ENCODE measurements at places on chromosomes 5 and 9.
A peak's percentile ranks its signal among the peaks of the same experiment; 100 is the strongest.

DNA sequence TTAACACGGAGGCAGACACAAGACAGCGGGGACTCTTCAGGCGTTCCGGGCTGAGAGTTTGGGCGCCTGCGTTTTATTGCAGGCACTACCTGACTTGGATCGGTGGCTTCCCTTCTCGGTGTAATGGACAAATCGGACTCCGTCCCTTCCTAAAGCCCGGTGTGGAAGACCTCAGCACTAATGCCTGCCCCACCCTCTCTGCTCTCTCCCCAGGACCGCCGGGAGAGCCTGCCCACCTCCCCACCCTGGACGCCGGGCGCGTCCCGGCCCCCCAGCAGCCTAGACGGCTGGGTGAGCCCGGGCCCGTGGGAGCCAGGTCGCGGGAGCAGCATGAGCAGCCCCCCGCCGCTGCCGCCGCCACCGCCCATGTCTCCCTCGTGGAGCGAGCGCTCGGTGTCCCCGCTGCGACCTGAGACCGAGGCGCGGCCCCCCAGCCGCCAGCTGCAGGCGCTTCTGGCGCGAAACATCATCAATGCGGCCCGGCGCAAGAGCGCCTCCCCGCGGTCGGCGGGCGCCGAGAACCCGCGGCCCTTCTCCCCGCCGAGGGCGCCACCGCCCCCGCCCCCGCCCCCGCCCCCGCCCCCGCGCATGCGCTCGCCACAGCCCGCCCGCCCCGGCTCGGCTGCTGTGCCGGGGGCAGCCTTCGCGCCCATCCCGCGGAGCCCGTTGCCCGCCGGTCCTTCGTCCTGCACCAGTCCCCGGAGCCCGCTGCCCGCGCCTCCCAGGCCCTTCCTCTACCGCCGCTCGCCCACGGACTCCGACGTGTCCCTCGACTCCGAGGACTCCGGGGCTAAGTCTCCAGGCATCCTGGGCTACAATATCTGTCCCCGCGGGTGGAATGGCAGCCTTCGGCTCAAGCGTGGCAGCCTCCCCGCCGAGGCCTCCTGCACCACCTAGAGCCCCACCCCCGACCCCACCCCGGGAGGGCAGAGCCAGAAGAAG lies 4.6 kb upstream of the MYOZ3 start:
- peak overlapping the region; percentile 71 for H3K4me3 ChIP-seq
- peak; percentile 58 for DNase-seq
- peaks cover 14% of the 10 kb centered on the region for H3K4me1 ChIP-seq

DNA sequence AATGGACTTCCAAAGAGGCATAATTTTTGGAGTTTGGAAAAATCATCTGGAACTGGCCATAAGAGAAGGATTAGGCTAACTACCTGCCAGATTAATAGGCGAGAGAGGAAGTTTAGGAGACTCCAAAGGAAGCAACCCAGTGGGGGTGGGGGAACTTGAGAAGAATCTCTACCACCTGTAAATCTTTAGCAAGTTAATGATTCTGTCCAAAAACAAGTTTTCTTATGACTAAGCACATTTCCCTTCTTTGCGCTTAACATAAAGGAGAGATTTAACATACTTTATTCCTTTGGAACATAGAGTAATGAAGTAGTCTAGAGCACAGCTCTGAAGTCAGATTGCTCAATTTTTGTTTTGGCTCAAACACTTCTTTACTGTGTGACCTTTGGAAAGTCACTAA lies 58.2 kb upstream of the PAPPA start:
- H3K36me3 ChIP-seq = no peaks in the 10 kb centered on the region
- no peak overlapping the region for H3K27ac ChIP-seq
- no peaks in the 10 kb centered on the region for H3K27me3 ChIP-seq

DNA sequence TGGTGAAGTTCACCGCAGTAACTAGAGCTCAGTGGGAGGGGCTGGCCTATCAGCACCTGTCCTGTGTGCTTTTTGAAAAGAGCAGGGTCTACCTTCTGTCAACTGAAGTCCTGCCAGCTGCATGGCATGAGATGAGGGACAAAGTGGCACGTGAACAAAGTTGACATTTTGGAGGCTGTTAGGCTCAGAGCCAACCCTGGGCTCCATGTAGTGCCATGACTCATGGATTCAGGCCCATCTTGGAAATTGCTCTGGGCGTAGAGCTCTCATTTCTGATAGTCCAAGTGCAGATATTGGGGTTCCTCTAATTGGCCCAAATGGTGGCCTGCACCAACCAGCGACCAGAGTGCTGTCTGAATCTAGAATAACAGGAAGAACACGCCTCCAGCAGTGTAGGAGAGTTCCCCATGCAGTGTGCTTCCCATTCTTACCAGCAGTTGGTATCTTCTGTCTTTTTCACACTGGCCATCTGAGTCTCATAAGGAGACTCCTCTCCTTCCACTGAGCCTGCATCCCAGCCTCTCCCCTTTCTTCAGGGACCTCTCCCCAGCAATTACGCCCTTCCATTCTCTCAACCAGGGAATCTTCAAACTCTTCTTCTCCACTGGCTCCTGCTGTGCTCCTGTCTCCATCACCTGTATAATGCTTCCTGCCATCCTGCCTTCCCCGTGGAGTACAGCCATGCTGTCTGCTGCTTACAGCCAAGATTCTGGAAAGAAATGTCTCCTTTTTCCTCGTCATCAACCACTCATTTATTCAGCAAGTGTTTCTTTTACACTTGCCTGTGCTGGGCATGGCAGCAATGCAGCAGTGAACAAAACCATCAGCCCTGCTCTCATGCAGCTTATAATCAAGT lies 30.4 kb downstream of the IRF1 start:
- no peak for DNase-seq
- peak overlapping the region; percentile 60 for H3K27ac ChIP-seq
- peaks cover 56% of the 10 kb centered on the region for H3K4me1 ChIP-seq
- H3K27me3 ChIP-seq = no peaks in the 10 kb centered on the region
- H3K36me3 ChIP-seq = peaks cover 12% of the 10 kb centered on the region

DNA sequence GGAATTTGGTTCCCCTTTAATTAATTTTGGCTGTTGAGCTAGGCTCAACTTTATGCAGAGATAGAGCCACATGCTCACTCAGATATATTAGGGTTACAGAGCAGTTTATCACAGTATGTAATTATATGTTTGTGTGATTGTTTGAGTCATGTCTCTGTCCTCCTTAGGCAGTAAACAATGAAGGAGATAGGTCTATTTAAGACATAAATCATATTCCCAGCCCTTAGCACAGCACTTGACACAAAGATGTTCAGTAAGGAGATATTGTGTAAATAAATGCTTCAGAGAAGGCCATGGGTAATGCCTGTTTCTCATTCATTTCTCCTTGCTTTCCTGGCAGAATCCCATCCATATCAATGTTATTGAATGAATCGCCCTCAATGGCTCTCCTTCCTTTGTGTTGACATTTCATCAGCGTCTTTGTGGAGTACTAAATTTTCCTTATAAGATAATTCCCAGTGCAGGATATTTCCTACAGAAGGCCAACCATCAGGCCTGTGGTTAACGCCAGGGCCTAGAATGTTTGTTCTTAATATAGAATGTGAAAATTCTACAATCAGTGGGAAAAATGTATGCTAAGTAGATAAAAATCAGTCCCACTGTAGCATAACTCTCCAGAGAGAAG lies 408.0 kb downstream of the EBF1 start:
- H3K27me3 ChIP-seq = peaks cover 11% of the 10 kb centered on the region
- no peak overlapping the region for H3K4me3 ChIP-seq
- no peaks in the 10 kb centered on the region for H3K36me3 ChIP-seq

- no peak overlapping the region for H3K27ac ChIP-seq
- H3K27me3 ChIP-seq = no peaks in the 10 kb centered on the region
- no peak overlapping the region for H3K4me3 ChIP-seq
- H3K4me1 ChIP-seq = peaks cover 29% of the 10 kb centered on the region
These were observed 120.6 kb downstream of the C9orf50 start for GRCh38 chr9:129500161-129500862.

- H3K27ac ChIP-seq = no peak overlapping the region
- no peaks in the 10 kb centered on the region for H3K4me1 ChIP-seq
- H3K4me3 ChIP-seq = no peak overlapping the region
- DNase-seq = no peak
- H3K36me3 ChIP-seq = no peaks in the 10 kb centered on the region
- no peaks in the 10 kb centered on the region for H3K27me3 ChIP-seq
These were observed 9.9 kb upstream of the RNF130 start for GRCh38 chr5:180081481-180081880.

DNA sequence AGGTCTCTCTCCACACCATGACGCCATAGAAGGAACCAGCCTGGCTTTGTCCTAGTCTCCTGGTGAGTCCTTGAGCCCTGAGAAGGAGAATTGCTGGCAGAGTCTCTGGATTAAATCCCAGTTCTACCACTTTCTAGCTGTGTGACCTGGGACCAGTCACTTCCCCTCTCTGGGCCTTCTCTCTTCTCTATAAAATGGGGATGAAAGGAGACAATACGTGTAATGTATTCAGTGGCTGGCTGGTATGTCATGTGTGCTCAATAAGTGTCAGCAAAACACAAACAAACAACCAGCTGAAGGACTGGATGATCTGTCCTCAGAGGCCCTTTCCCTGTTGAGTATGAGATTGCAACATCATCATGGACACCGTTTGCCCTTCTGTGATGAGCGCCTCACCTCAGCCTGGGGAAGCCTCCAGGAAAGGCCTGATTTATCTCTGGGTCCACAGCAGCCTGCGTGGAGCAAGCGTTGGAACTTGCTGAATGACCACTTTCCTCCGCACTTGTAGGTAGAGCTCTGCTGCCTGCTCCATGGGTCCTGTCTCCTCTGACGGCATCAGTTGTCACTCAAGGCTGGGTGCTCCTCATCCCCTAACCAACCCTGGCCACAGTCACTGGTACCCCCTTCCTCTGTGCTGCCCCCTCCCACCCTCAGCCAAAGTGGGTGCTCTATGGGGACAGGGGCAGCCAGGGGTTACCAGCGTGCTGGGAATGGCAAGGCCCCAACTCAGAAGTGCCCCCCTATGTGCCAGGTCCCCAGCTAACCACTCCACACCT lies 3.6 kb upstream of the NR5A1 start:
- DNase-seq = peak; percentile 13
- no peaks in the 10 kb centered on the region for H3K36me3 ChIP-seq
- no peak overlapping the region for H3K27ac ChIP-seq

GRCh38 chr9:133509179-133510083 lies 15.3 kb downstream of the MYMK start:
- H3K27me3 ChIP-seq = no peaks in the 10 kb centered on the region
- no peak overlapping the region for H3K27ac ChIP-seq
- no peaks in the 10 kb centered on the region for H3K36me3 ChIP-seq
- H3K4me1 ChIP-seq = peaks cover 7% of the 10 kb centered on the region
- H3K4me3 ChIP-seq = no peak overlapping the region

GRCh38 chr9:116278326-116278725 lies 124.7 kb downstream of the PAPPA start:
- H3K4me1 ChIP-seq = peaks cover 17% of the 10 kb centered on the region
- DNase-seq = no peak
- no peak overlapping the region for H3K4me3 ChIP-seq
- no peaks in the 10 kb centered on the region for H3K27me3 ChIP-seq

GRCh38 chr9:86672301-86672700 lies 275.0 kb downstream of the GAS1 start:
- no peak overlapping the region for H3K4me3 ChIP-seq
- H3K4me1 ChIP-seq = no peaks in the 10 kb centered on the region
- H3K27ac ChIP-seq = no peak overlapping the region
- H3K36me3 ChIP-seq = no peaks in the 10 kb centered on the region

- no peaks in the 10 kb centered on the region for H3K36me3 ChIP-seq
- no peaks in the 10 kb centered on the region for H3K27me3 ChIP-seq
- H3K4me1 ChIP-seq = peaks cover 43% of the 10 kb centered on the region
- no peak overlapping the region for H3K4me3 ChIP-seq
These were observed 201.2 kb downstream of the TSSK1B start for GRCh38 chr5:113233606-113234005.

DNA sequence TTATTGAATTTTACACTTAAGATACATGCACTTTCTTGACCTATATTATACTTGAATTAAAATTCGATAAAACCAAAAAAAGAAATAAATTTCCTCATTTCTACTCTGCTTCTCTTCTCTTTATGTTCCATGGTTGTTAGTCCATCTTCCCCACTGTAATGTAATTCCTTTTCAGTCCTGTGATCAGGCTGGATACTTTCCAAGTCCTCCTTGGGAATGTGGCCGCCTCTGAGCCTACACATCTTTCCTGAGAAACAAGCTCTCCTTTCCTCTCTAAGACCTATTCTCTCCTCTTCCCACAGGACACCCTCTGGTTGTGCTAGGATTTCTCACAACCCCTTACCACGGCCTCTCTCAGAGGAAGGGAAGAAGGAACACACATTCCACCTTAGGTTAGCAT lies 285.1 kb downstream of the DNAH5 start:
- peaks cover 32% of the 10 kb centered on the region for H3K4me1 ChIP-seq
- no peak overlapping the region for H3K4me3 ChIP-seq
- no peak overlapping the region for H3K27ac ChIP-seq

GRCh38 chr9:108743901-108744371 lies 111.8 kb downstream of the ACTL7B start:
- H3K27ac ChIP-seq = no peak overlapping the region
- H3K4me3 ChIP-seq = no peak overlapping the region
- H3K36me3 ChIP-seq = no peaks in the 10 kb centered on the region

DNA sequence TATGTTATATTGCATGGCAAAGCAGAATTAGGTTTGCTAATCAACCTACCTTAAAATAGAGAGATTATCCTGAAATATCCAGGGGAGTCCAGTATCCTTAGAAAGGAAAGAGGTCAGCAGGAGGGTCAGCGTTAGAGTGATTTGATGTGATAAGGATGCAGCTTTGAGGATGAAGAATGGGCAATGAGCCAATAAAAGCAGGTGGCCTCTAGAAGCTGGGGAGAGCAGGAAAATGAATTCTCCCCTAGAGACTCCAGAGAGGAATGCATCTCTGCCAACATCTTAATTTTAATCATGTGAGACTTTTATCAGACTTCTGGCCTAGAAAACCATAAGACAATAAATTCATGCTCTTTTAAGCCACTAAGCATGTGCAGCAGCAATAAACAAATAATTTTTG lies 65.7 kb upstream of the SYK start:
- peaks cover 59% of the 10 kb centered on the region for H3K27me3 ChIP-seq
- no peak for DNase-seq
- H3K4me1 ChIP-seq = no peaks in the 10 kb centered on the region

DNA sequence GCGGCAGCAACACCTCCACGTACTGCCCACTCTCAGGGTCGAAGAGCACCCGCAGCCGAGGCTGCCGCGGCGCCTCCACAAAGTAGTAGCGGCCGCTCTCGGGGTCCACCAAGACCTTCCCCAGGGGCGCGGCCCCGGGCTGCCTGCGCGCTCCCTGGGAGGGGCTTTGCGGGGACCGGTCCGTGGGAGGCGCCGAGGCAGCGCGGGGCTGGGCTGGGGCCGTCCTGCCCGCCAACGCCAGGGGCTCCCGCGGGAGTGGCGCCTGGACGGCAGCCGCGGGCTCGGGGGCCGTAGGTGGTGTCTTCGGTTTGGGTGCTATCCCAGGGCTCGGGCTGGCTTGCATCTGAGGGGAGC lies 2.6 kb upstream of the MZB1 start:
- DNase-seq = no peak
- H3K36me3 ChIP-seq = peaks cover 5% of the 10 kb centered on the region
- peaks cover 16% of the 10 kb centered on the region for H3K4me1 ChIP-seq
- peak overlapping the region; percentile 67 for H3K4me3 ChIP-seq
- H3K27me3 ChIP-seq = no peaks in the 10 kb centered on the region

- peak overlapping the region; percentile 28 for H3K27ac ChIP-seq
- no peaks in the 10 kb centered on the region for H3K27me3 ChIP-seq
- no peak overlapping the region for H3K4me3 ChIP-seq
- peaks cover 12% of the 10 kb centered on the region for H3K4me1 ChIP-seq
These were observed 52.7 kb downstream of the RNF145 start for GRCh38 chr5:159156426-159157238.

GRCh38 chr5:14767735-14768507 lies 103.4 kb downstream of the OTULIN start:
- no peak overlapping the region for H3K4me3 ChIP-seq
- DNase-seq = no peak
- H3K27me3 ChIP-seq = no peaks in the 10 kb centered on the region
- peaks cover 7% of the 10 kb centered on the region for H3K36me3 ChIP-seq
- no peaks in the 10 kb centered on the region for H3K4me1 ChIP-seq
